RPMI7951 (cell line): ENCODE measurements at places on chromosomes 16 and 17.
A peak's percentile ranks its signal among the peaks of the same experiment; 100 is the strongest.

DNA sequence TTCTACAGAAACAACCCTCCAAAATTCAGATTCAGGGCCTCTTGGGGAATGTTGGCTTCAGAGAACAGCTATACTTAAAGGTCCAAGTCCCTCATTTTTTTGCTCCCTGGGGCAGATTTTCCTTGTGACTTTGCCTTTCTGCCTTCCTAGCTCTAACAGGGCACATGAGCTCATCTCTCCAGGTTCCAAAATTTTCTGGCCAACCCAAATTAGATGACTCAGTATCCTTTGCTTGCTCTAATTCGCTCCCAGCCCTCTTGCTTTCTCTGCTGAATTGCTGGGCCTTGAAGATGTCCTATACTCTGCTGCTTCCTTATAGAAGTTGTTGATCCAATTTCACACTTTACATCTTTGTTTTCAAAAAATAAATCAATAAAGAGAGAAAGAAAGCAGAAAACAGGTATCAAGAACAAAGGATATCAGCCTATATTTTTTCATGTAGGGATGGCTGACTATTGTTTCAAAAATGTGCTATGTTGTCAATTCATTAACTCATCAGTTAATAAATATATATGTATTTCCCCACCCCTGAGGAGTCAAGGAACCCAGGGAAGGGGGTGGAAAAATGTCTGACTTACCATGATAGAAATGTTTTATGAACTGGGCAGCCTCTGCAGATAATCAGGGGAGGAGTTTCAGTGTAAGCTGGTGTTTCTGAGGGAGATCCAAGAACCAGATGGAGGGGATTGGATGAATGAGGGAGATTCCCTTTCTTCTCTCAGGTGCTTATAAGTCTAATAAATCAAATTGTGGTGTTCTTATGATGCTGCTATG, 1.0 kb upstream of the KRTAP4-2 start:
- DNase-seq = peak; percentile 27

- no peak for DNase-seq
These were observed 1.3 kb downstream of the PSMD3 start for GRCh38 chr17:39981766-39982375.

- no peak for DNase-seq
These were observed 180.6 kb downstream of the PCTP start for GRCh38 chr17:55931446-55931845.

GRCh38 chr16:66682271-66682670, 14.3 kb downstream of the CMTM4 start:
- peak; percentile 37 for DNase-seq

- DNase-seq = no peak
These were observed 23.4 kb upstream of the CPSF4L start for GRCh38 chr17:73284906-73285602.

DNA sequence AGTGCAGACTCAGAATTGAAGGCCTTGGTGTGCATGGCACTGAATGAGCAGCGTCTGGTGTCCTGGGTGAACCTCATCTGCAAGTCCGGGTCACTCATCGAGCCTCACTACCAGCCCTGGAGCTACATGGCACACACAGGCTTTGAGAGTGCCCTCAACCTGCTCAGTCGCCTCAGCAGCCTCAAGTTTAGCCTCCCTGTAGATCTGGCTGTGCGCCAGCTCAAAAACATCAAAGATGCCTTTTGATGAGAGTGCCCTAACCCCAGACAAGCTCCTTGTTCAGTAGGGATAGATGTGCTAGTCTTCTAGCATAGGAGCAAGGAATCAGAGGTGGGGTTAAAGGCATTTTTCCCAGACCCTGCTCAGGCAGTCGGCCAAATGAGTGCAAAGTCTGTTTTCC, 6.7 kb upstream of the RPL27 start:
- no peak for DNase-seq
